ENCODE measurements at places on chromosomes 13 and 19.
A peak's percentile ranks its signal among the peaks of the same experiment; 100 is the strongest.

DNA sequence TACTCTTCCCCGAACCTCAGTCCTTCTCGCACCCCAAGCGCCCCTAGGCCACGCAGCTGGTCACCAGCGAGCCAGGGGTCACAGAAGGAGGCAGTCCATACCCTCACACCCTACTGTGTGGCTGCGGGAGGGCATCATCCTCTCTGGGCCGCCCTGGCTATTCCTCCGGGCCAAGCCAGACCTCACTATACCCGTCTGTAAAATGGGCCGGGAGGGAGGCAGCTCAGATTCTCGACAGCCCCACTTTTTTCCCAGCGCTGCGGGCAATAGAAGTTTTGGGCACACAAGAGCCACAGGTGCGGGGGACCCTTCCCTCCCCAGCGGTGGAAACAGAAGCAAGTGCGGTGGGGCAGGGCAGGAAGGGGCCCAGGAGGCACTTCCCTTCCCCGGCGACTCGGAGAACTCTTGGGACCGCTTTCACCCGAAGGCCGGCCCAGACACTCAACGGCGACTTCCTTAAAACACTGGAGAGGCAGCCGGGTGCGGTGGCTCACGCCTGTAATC, 5.6 kb upstream of the ARRDC2 start:
- peak; percentile 21 for DNase-seq

DNA sequence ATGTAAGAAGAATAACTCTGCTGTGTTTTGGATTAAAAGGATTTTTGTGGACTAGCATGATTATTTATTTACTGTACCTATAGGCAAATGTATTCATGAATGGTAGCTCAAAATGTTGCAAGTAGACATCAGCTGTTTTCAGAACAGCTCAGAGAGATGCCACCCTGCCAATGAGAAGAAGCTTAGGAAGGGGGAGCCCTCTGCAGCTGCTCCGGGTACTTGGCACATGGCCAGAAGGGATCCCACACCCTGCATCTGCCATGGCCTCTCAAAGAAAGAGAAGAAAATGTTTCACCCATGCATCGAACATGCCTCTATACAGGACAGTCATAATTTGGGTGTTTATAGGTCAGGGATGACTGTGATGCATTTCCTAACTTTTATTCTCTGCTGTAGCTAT, 30.5 kb upstream of the MBNL2 start:
- no peak for DNase-seq

DNA sequence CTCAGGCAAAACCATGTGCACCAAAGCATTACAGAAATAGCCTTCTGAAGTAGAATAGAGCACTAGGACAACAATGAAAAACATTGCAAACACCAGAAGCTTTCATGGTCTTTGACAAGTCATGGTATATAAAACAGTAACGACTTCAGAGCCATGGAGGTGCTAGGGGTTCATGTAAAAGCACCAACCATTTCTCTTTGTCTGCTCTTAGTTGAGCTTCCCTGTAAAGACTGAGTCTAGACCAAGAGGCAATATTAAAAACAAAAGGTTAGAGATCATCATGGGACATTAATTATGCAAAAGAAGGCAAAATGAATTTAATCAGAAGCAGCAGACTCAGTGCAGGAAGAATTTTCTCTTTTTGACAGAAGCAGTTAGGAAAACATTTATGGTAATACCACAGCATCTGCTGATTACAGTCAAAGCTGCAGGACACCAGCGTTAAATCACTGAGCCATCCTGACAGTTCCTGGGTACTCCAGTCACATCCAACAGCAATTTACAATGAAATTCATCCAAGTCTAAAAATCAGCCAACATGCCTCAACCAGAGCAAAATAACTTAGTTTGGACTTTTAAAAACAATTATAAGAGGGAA, 476.8 kb downstream of the DIAPH3 start:
- no peak for DNase-seq

DNA sequence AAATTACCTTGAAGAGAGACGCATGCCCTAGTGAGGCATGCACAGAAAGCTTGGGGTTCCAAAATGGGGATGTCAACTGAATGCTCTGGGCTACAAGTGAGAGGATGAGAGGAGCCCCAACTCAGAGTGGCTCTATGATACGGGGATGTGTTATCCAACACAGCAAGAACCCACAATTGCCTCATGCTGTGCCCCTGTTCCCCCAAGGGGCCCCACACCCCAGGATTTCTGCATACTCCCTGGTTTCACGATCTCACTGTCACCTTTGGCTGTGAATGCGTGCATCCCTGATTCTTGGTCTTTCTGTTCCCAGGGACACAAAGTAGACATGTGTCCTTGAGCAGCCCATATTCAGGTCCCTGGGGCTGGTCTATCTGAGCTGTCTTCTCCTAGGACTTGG, 29.3 kb downstream of the WDR88 start:
- DNase-seq: no peak

DNA sequence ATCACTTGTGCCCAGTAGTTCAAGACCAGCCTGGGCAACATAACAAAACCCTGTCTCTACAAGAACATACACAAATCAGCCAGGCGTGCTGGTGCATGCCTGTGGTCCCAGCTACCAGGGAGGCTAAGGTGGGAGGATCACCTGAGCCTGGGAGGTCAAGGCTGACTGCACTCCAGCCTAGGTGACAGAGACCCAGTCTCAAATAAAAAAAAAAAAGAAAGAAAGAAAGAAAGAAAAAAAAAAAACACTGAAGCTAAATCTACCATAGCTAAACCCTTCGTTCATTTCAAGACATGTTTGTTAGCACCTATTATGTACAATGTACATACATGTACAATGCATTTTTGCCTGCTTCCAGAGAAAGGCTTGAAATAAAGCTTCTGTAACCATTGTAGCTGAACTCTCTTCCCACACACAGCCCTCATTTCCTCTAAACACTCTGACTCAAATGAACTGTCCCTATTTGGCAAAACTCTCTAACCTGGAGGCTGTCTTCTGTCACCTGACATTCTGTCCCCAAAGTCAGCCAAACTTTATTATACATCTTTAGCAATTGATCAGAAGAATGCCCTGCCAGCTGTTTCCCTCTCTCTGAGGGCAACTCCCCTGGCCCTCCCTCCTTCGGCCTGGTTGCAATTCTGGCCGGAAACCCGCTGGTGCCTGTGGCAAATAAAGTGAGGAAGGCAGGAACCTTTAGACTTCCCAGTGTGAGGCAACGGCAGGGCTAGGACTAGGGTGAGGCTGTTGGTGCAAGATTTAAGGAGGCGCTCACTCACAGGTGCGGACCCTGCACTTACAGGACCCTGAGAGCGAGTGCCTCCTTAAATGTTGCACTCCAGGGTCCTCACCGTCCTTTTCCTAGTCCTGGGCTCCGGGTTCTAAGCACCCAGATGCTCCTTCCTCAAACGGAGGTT, 1.8 kb downstream of the ETHE1 start:
- DNase-seq: no peak

GRCh38 chr13:65417953-65418352, 1812.2 kb downstream of the PCDH9 start:
- no peak for DNase-seq

DNA sequence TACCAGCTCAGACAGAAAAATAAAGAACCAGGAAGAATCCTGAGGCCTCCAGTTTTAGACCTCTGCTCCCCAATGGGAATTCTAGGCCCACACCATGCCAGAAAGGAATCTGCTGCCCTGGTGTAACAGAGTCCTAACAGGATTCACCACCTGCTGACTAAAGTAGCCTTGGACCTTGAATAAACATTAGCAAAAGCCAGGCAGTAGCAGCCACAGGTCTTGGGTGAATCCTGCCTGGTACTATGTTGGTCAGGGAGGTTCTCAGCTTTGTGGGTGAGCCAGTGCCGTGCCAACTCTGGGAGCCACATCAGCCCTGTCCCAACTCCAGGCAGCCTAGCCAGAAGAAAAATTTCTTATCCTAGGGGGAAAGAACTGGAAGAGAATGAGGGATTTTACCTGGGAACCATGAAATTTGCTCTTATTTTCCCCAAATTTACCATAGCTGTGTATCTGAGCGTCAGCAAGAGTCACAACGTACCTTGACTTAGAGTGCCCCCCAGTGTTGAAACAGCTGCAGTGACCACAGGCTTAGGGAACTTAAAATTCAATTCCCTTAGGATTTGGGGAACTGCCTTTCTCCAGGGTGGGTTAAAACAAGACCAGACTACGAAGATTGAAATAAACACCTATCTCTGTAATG, 1895.6 kb upstream of the PRR20A start:
- DNase-seq: no peak

GRCh38 chr13:46058268-46058667, 5.7 kb upstream of the ZC3H13 start:
- no peak for DNase-seq

GRCh38 chr13:45064889-45065288, 55.4 kb upstream of the GTF2F2 start:
- DNase-seq: no peak
